ENCODE measurements at places on chromosomes 5 and 9. TPM values are rescaled to one million over a fixed set of nuclear protein-coding genes. Genes with fewer than 3 reads are reported as not detected.

- DNase-seq, result no peak
- no peak overlapping the region for H3K4me3 ChIP-seq
- no peak overlapping the region for H3K27ac ChIP-seq
- H3K4me1 ChIP-seq, result no peaks in the 10 kb centered on the region
- no peaks in the 10 kb centered on the region for H3K27me3 ChIP-seq
These were observed 43.6 kb downstream of the JADE2 start for GRCh38 chr5:134568761-134569695.

DNA sequence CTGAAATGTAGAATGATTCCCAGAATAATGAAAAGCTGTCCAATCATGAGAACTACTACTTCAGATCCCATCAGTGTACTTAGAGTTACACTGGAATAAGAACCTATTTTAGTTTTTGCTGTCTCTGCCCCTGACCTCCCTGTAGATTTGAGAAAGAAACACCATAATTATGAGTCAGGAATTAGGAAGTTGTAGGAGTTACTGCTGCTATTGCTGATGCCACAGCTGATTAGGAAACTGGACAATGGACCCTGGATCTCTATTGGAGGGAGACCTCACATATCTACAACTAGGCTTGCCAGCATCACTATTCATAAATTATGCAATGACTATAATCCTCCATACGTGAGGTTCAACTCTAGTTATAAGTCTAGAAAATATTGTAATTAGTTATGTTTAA is 48.8 kb upstream of the EDIL3 start:
- peaks cover 10% of the 10 kb centered on the region for H3K4me1 ChIP-seq
- no peak overlapping the region for H3K4me3 ChIP-seq
- H3K36me3 ChIP-seq, result no peaks in the 10 kb centered on the region
- DNase-seq, result no peak
- H3K27ac ChIP-seq, result no peak overlapping the region

DNA sequence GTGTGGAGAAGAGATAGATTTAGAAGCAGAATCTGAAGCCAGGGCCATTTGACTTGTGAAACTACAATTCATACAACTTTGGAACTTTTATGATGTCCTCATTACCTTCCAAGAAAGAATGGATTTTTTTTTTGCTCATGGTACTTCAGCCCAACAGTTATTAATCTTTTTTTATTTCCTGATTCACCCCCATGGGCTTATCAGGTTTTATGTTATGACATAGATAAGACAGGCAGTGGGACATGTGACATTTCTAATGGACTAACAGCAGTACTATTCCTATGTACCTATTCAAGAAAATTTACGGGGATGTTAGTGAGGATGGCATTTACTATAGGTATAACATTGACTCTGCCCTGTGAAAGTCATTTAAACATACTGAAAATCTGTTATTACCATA is 204.7 kb downstream of the ARHGEF28 start:
- H3K36me3 ChIP-seq, result no peaks in the 10 kb centered on the region
- DNase-seq, result no peak
- no peaks in the 10 kb centered on the region for H3K27me3 ChIP-seq
- no peaks in the 10 kb centered on the region for H3K4me1 ChIP-seq
- no peak overlapping the region for H3K4me3 ChIP-seq

- DNase-seq, result no peak
- no peaks in the 10 kb centered on the region for H3K36me3 ChIP-seq
- H3K4me1 ChIP-seq, result no peaks in the 10 kb centered on the region
These were observed 238.7 kb downstream of the AGTPBP1 start for GRCh38 chr9:85502815-85503655.

- no peak for DNase-seq
- H3K27me3 ChIP-seq, result peaks cover 5% of the 10 kb centered on the region
- no peak overlapping the region for H3K27ac ChIP-seq
- H3K4me1 ChIP-seq, result peaks cover 4% of the 10 kb centered on the region
- no peaks in the 10 kb centered on the region for H3K36me3 ChIP-seq
- no peak overlapping the region for H3K4me3 ChIP-seq
These were observed 26.9 kb downstream of the COL15A1 start for GRCh38 chr9:98970532-98971041.

The FIBCD1 gene
- total RNA-seq, result not detected

The PCDHB4 gene
- total RNA-seq, result 2.5 TPM

The ANKRD31 gene
- 0.60 TPM for total RNA-seq

- no peak for DNase-seq
- H3K27me3 ChIP-seq, result no peaks in the 10 kb centered on the region
- H3K27ac ChIP-seq, result no peak overlapping the region
- no peak overlapping the region for H3K4me3 ChIP-seq
These were observed 290.5 kb upstream of the RASA1 start for GRCh38 chr5:86977190-86977589.

The CNTNAP3B gene
- 5.2 TPM for total RNA-seq
